ENCODE measurements at places on chromosomes 6 and 20.

DNA sequence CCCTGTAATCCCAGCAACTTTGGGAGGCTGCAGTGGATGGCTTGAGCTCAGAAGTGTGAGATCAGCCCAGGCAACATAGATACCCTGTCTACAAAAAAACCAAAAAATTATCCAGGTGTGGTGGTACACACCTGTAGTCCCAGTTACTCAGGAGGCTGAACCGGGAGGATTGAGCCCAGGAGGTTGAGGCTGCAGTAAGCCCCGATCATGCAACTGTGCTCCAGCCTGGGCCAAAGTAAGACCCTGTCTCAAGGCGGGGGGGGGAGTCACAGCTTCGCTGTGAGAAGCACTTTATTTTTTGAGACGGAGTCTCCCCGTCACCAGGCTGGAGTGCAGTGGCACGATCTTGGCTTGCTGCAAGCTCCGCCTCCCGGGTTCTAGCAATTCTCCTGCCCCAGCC is 54.2 kb downstream of the EZR start:
- no peak for DNase-seq

DNA sequence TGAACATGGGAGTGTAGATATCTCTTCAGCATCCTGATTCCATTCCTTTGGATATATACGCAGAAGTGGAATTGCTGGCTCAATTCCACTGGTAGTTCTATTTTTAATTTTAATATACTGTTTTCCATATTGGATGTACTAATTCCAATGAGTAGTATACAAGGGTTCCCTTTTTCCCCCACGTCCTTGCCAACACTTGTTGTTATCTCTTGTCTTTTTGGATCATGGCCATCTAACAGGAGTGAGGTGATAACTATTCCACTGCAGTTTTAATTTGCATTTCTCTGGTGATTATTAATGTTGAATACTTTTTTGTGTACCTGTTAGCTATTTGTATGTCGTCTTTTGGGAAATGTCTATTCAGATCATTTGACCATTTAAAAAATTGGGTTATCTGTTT is 91.5 kb downstream of the ZFAND3 start:
- no peak for DNase-seq

- no peak for DNase-seq
Observed at GRCh38 chr6:39416026-39416425, 93.5 kb upstream of the KCNK16 start.

DNA sequence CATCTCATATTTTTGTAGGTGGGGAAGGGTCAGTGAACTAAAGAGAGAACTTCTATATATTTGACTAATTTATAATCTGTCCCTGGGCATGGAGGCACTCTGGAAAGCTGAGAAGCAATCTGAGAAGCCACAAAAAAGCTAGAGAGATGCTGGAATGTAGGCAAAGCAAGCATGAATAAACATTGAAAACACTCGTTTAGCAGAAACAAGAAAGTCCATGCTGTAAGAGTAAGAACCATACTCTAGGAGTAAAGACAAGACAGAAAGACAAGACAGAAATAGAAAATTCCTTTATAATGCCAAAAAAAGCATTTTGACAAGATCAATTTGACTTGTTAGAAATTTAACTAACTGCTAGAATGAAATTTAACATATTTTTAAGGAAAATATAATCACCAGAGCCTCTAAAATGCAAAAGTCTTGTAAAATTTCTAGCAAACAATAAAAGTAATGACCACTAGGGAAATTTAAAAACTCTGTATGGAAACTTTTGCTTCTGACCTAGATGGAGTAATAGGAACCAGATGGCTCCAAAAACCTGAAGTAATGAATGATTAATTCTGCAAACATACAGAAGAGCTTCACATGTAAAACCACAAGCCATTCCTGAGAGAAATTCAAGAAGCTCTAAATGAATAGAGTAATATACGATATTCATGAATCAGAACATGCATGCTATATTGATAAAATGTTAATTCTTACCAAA is 625.7 kb upstream of the PTCHD4 start:
- no peak for DNase-seq

GRCh38 chr6:7471171-7471570 is 70.3 kb upstream of the DSP start:
- no peak for DNase-seq

DNA sequence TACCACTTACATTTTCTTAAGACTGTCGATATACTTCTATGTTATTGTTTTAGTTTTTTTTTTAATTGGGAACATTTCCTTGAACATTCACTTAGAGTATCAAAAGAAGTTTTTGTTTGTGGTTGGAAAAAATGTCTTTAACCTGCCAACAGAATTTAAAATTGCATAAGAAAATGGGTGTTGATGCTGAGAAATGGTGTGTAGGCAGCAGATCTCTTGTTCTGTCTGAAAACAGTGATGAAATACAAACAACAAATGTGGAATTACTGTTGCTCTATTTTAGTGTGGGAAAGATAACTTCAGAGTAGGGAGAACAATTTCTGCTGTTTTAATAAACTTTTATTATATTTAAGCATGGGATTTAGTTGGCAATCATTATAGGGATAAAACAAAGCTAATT is 293.5 kb downstream of the CDKAL1 start:
- DNase-seq, result no peak

DNA sequence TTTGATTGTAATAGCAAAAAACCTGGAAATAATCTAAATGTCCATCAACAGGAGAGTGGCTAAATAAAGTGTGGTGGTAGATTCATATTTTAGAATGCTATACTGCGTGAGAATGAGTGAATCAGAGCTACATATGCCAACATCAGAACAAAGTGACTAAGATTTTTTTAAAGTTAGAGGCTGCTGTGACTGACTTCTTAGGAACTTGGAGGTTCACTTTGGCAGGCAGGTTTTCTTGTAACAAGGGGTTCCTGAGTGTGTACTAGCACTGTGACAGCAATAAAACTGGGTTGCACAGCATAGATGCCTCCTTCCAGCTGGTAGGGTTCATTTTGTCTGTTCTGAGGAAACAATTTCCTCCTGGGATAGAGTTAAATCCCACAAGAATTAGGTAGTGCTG is 75.3 kb upstream of the ENPP5 start:
- DNase-seq, result no peak

- no peak for DNase-seq
Observed at GRCh38 chr6:134523051-134523450, 205.1 kb upstream of the SGK1 start.

GRCh38 chr6:87291883-87292282 is 30.5 kb upstream of the SMIM8 start:
- DNase-seq, result no peak

DNA sequence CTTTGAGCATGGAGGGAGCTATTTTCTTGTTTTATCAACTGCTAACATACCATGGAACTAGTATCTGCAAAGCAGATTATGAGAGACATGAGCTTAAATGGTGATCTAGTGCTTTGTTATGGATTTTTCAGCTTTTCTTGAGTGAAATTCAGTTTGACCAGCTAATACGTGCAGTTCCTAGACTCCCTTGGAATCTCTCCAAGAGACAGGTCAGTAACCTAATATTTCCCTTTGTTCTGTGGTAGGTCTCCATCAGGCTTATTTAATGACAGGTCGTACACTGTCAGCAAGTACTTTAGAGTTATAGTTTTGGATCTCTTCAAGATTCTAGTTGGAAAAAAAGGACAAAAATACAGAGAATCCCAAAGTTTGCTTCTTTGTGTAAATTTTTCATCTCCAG is 43.9 kb downstream of the HDAC2 start:
- no peak for DNase-seq

All from GM23338 (cell line).